ENCODE measurements at places on chromosomes 13 and 19.

DNA sequence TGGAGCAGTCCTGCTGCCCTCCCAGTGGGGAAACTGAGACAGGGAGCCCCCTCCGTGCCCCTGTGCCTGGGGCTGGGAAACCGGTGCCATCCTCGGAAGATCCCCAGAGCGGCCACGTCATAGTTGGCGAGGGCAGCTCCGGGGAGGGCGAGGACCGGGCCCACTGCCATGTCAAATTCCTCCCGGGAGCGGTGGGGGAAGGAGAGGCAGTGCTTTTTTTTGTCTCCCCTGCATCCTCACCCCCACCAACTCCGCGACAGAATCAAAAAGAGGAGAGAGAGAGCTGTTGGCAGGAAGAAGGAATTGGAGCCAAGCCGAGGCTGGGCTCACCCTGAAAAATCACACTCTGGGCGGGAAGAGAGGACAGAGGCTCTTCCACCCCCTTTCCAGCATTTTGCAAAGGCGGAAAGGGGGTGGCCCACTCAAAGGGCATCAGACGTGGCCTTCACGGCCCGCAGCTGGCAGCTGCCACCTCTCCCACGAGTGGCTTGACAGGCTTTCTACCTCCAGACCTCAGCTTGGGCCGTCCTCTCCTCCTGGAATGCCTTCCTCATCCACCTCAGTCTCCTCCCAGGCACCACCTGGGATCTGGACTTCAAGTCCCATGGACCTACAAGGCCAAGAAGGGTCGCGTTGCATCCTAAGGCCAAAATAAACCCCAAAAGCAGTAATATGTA, 19.6 kb upstream of the NFIC start:
- no peak for DNase-seq

- no peak for DNase-seq
Measured at GRCh38 chr13:62483774-62484173, 1068.1 kb upstream of the PCDH20 start.

- no peak for DNase-seq
Measured at GRCh38 chr13:30762643-30763042, 27.3 kb downstream of the ALOX5AP start.

GRCh38 chr13:113920606-113921286, 53.1 kb downstream of the C13orf46 start:
- DNase-seq = no peak

DNA sequence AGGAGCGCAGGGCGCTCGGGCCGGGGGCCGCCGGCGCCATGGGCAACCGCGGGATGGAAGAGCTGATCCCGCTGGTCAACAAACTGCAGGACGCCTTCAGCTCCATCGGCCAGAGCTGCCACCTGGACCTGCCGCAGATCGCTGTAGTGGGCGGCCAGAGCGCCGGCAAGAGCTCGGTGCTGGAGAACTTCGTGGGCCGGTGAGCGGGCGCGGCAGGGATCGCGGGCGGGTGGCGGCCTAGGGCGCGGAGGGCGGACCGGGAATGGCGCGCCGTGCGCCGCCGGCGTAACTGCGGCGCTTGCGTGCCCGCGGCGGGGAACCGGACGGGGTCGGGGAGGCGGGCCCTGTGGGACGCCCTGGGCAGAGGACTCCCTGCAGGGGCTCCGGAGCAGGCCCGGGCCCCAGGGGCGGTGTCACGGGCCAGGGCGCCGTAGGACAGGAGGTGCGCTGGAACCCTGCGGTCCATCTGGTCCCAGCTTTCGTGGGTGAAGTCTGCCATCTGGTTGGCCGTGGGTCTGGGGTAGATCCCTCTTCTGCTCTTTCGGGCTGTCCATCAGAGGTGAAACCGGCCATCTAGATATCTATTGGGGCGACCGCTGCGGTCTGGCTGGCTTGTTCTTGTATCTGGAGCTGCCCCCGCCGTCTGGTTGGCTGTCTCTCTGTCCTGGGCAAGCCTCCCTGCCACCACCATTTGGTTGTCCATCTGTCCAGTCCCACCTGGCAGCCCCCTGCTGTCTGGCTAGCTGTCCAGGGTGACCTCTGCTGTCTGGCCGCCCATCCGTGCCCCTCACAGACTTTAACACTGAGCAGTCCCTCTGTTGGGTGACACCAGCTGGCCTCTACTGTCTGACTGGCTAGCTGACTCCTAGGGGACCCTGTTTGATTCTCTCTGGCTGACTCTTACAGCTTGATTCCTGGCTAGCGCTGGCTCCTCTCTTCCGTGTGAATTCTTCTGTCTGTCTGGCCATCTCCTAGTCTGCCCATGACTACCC, 622 bp downstream of the DNM2 start:
- DNase-seq = no peak

DNA sequence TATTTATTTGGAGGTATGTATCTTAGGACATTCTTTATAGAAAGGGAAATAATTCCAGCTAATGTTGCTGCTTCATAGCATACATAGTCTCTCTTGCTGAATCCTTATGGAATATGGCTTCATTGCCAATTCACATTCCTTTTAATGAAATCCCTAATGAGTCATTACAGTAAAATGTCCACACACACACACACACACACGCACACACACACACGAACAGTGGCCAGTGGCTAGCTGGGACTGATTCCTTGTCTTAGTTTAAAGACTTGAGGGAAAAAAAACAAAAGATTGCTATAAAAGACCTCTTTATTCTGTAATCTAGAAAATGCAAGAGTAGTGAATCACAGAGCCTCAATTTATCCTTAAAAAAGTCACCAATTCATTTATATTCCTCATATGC, 301.6 kb downstream of the SLITRK6 start:
- no peak for DNase-seq

DNA sequence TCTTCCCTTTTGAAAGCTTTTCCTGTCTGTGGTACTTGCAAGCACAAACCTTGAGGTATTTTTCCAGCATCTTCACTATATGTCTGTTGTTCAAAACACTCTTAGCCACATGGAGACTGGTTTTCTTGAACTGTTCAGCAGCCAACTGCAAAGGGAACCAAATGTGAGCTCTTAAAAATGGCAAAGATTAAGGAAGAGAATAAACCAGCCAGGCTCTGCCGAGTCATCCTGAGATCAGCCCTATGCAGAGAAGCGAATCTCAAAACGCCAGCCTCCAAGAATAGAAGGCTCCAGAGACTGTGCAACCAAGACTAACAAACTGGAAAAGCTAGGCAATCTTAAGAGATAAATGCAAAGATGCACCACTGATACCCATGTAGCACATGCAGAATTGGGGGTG, 20.7 kb downstream of the AKAP8 start:
- DNase-seq = no peak

- DNase-seq = no peak
Measured at GRCh38 chr19:39599116-39599515, 3.2 kb upstream of the LGALS13 start.

DNA sequence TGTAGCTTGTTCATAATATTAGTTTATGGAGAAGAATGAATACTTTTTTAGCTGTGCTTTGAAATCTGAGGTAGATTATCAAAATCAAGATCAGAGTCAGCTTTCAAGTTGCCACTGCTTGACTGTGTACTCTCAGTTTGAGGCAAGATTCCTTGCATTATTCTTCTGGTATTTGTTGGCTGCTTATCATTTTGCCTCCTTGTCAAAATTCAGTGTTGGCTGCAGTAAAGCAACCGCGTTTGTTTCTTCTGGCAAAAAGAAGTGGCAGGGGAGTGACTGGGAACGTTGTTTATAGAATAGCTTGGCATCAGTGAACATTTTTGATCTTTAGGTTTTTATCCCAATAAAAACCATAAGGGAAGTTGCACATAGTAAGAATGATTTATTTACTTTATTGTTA, 419.3 kb upstream of the GPC6 start:
- no peak for DNase-seq

- no peak for DNase-seq
Measured at GRCh38 chr19:21434516-21434915, 37.6 kb downstream of the ZNF493 start.

- no peak for DNase-seq
Measured at GRCh38 chr13:110841846-110842245, 73.0 kb downstream of the ANKRD10 start.

DNA sequence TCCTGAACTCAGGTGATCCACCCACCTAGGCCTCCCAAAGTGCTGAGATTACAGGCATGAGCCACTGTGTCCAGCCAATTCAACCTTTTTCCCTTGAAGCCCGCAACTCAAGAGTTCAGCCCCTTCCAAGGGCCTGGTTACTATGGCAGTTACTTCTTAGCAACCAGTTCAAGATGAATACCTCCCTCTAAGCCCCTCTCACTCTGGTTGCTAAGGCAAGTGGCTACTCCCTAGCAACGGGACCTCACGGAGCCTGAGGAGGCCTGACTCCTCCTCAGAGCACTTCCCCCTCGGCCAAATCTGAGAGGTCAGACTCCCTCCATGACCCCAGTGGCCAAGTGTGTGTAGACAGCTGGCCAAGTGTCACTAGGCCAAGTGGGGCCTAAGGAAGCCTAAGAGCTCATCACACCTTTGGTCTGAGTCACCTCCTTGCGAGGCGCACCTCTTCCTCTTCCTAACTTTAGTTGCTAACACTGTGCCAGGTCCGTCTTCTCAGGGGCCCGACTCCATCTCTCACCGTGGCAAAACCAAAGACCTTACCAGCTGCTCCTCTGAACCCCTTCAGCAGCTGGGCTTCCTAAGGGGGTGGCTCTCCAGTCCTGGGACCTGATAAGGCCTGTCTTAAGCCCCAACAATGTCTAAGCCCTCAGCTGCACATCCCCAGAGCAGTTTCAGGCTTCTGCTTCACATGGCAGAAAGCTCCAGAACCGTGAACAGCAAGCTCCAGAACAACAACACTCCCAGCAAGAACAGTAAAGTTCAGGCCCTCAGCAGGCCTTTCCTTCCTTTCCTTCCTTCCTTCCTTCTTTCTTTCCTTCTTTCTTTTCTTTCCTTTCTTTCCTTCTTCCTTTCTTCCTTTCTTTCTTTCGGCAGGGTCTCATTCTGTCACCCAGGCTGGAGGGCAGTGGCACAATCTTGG, 9.6 kb downstream of the CD37 start:
- DNase-seq = no peak

DNA sequence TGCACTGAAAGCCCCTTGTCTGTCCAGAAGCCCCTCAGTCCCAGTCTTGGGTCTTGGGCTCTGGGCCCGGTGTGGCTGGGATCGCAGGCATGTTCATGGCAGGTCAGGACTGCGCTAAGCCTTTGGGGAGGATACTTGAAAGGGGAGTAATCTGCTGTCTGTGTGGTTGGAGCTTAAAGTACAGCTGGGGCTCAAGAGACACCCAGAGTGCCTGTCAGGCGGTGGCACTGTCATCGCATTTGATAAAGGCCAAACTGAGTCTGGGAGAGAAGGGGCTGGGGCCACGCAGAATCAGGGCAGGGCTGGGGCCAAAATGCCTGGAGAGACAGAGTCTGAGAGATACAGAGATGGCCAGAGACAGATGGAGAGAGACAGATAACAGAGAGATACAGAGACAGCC, 4.2 kb upstream of the CILP2 start:
- no peak for DNase-seq

GRCh38 chr13:108266321-108266990, 3.1 kb upstream of the TNFSF13B start:
- DNase-seq = no peak

DNA sequence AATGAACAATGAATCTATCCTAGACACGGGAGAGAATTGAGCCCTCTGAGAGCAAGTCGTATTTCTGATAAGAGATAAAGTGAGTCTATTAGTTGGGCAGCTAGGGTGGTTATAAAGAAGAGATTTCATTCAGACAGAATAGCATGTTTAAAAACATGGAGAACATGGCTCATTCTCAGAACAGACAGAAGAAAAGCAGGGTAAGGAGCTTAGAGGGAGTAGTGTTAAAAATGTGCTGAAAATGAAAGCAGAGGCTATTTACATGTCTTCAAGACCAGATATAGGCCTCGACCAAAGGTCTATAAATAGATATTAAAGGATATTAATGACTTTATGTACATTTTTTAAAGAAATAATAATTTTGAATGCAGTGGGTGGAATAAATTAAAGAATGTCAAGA, 149.5 kb downstream of the SLITRK1 start:
- DNase-seq = no peak

DNA sequence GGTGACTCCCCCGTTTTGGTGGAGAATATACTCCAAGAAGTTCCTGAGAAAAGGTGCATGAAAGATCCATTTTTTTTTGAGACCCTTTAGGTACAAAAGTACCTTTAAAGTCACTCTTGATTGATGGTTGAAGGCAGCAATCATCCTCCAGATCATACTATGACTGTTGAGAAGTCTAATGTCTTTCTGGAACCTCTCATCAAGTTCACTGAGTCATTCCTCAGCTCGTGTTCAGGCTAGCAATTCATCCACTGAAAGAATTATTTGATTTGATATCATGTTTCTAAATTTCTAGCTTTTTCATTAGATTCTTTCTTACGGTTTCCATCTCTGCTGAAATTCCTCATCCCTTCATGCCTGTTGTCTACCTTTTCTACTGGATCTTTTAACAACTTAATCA, 65.1 kb upstream of the GJB6 start:
- no peak for DNase-seq

GRCh38 chr19:56538254-56538760, 441 bp upstream of the ZFP28 start:
- peak; percentile 93 for DNase-seq

GRCh38 chr13:25213715-25214114, 41.6 kb upstream of the AMER2 start:
- DNase-seq = no peak

- DNase-seq = no peak
Measured at GRCh38 chr19:11982526-11982925, 17.7 kb downstream of the ZNF763 start.

DNA sequence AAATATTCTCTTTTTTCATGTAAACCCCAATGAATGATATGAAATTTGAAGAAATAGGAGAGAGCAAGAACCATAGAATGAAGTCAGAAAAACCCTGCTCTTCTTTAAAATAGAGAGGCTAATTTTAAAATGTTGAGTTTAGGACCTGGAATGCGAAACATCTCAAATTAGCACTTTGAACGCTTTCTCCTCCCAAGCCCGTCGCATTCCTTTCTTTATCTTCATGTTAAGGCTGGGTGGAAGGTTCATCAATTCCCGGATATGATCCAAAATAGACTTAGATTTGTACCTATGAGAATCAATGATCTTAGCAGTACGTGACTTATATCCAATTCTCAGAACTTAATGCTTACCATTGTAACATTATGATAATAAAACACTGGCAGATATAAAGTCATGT, 24.1 kb upstream of the LGALS16 start:
- DNase-seq = no peak

DNA sequence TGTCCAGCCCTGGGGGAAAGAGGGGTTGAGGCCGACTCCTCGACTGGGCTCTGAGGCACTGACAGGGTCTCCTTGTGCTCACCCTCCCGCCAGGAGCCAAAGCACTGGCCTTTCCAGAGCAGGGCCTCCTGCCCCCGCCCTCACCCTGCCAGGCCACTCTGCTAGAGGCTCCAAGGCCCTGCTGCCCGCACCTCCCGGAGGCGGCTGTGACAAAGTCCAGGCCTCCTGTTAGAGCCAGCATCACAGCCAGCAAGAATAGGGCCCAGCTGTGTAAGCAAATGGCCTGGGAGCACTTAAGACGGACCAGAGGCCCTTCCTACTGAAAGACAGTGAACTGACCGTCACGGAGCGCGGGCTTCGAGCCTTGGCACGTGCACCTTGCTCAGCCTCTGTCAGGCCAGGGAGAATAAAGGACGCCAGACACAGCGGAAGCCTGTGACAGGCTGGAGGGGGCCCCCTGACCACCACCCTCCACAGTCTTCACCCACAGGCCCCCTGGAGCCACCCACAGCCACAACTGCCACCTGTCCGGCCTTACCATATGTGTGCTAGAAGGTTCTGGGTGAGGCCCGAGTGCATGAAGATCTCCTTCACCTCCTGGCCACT, 50.9 kb downstream of the EPS15L1 start:
- no peak for DNase-seq
